ENCODE measurements at places on chromosomes 2 and 18. TPM values are rescaled to one million over a fixed set of nuclear protein-coding genes. Genes with fewer than 3 reads are reported as not detected.

The LRP2 gene
- total RNA-seq, result not detected

The CDK15 gene
- total RNA-seq, result 0.25 TPM

The CYP1B1 gene
- 53.1 TPM for total RNA-seq

The LINC00305 gene
- not detected for total RNA-seq

The ATG9A gene
- 180 TPM for total RNA-seq

The RTP5 gene
- not detected for total RNA-seq

The RAMP1 gene
- 105 TPM for total RNA-seq

The CMPK2 gene
- total RNA-seq, result 3.7 TPM

The NRP2 gene
- total RNA-seq, result 2.4 TPM

The DSG1 gene
- total RNA-seq, result not detected

The EPC2 gene
- total RNA-seq, result 17.0 TPM

The GPD2 gene
- 25.1 TPM for total RNA-seq

Measured in psoas muscle (tissue), 8 donors.